IPS-NIHi11 (cell line): ENCODE measurements at places on chromosomes 2 and 18.

DNA sequence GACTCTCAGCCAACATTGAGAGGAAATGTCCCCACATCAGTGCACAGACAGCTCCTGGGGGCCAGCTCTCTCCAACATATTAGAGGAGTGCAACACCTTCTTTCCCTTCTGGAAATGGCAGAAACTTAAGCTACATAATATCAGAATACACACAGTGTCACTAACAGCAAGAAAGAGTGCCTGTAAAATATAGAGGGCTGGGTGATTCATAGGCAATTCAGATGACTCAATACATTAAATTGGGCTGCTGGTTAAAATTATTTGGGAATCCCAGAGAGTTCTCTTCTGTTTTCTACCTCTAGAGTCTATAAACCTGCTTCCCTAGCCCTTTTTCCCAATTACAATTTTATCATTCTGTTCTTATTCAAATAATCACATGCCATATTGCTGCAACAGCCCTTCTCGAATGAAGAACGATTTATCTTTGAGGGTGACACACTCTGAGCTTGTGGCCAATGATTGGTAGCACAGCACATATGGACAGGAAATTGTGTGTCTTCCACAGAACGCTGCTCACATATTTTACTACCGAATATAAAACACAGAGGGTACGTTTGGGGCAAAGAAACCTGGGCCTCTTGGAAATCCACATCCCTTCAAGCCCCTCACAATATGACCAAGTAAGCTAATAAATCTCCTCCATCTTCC, 381.2 kb downstream of the MBD2 start:
- no peak for DNase-seq

GRCh38 chr2:6159606-6160005, 467.4 kb downstream of the SOX11 start:
- no peak for DNase-seq

GRCh38 chr2:71668326-71669057, 215.1 kb downstream of the DYSF start:
- peak; percentile 34 for DNase-seq

GRCh38 chr18:62509779-62510178, 13.0 kb upstream of the ZCCHC2 start:
- DNase-seq = no peak

DNA sequence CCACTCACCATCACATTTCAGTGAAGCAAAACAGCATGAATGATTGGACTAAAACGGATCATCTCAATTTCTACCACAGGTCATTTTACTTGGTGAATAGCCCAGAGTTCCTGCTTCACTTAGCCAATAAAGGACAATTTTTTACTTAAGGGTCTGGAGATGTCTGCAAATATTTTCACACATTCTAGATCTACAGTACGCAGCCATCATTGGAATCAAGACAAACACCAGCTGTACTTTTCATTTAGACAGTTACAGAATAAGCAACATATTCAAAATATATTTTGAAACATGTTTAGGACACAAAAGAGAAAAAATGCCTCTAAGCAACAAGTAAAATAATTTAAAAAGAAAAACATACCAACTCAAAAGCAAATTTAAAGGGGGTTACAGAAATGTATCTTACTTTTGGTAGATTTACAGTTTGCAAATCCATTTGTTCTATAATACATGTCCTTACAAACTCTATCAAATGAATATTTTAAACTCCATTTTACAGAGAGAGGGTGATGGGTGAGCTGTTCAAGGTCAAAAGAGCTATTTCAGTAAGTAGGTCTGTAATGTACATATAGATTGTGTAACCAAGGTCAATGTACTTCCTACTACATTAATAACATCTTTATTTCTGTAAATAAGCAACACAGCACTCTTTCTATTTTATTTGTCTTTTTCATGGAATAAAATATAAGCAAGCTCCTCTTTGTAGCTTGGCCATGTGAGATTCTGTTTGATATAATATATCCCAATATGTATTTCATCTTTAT, 13.4 kb downstream of the PPP1R1C start:
- no peak for DNase-seq

- no peak for DNase-seq
Measured at GRCh38 chr2:52082646-52083045, 1050.7 kb upstream of the NRXN1 start.

GRCh38 chr2:195697681-195698220, 40.7 kb downstream of the SLC39A10 start:
- no peak for DNase-seq

DNA sequence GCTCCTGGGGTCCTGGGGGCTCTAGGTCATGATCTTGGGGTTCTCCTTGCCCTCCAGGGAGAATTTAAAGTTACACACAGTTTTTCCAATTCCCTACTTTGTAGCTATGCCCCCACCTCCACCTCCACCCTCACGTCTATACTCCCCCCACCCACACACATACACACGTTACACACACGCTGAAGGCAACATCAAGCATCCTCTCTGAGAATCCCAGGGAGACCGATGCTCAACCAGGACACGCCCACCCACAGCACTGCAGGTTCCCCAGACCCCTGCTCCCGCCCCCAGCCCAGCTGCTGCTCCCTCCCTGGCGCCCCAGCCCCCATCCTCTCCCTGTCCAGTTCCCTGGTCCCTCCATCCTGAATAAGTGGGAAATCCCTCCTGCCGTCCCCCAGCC, 6.4 kb upstream of the TNS1 start:
- peak; percentile 76 for DNase-seq

DNA sequence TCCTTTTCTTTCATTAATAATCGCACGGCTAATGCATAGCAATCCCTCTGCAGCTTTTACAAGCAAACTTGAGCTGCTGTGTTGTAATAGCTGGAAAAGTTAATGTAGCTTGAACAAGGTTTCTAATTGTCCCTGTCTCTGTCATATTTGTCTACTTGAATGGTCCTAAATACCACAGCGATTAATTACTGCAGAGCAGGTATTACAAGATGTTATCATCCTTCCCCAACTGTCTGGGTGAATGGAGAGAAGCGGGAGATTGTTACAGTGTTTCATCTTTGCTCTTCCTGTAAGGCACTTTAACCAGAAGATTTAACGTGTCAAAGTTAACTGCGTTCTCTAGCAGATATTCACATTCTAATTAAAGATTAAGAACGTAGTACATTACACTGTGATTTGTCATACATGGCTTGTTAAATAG, 422.2 kb upstream of the POU3F3 start:
- DNase-seq = no peak

DNA sequence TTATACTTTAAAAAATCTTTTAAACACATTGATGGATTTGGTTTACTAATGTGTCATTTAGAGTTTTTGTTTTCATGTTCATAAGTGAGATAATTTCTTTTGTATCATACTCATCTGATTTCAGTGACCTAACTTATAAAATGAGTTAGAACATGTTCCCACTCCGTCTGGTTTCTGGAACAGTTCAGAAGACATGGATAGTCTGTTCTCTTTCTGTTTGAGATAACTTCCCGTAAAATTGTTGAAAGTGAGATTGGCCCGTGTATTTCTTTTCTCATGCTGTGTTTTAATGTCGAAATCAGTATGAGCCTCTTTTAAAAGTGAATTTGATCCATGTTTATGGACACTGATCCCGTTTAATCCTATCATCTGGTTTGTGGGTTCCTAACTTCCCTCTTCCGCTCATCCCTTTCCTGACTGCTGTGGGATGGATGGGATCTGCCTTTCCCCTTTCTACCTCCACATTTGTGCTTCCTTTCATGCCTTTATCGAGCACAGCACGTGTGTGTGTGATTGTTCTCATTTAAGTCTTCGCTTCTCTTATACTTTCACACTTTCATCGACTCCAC, 78.9 kb downstream of the COPS8 start:
- no peak for DNase-seq

- no peak for DNase-seq
Measured at GRCh38 chr2:46116553-46116991, 180.6 kb upstream of the EPAS1 start.

DNA sequence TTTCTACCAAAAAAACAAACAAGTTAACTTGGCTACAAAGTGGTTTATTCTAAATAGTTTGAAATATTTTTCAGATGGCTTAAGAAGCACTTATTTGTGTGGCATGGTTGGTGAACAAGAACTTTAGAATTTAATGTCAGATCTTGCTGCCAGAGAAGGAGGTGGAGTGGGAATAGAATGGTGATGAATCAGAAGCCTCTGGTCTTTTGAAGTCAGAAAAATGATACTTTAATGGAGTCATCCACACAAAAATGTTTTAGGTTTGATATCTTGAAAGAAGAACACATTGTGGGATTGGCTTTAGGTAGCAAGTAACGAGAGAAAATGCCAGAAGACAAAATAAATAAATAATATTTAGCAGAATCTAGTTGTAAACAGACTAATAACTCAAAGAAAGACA, 243.1 kb upstream of the FANCL start:
- DNase-seq = no peak

DNA sequence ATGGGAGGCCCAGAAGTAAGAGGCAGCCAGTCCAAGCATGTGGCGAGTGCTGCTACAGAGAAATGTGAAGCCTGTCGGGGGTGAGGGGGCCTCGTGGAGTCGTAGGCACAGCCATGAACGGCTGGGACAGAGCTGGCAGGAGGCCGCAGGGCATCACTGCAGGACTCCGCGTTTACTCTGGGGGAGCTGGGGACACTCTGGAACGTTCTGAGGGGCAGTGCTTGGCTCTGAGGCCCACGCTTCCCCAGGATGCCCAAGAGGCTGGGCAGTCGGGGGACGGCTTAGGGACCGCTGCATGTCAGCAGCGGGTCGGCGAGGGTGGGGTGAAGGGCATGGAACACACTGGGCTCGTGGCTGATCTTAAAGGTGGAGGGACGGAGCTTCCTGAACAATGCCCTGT, 6.6 kb downstream of the TMEM18 start:
- no peak for DNase-seq

GRCh38 chr2:233436191-233436581, 81.9 kb downstream of the DGKD start:
- DNase-seq = no peak

- no peak for DNase-seq
Measured at GRCh38 chr2:215930505-215931253, 82.7 kb downstream of the MREG start.

GRCh38 chr2:112494828-112495227, 12.9 kb downstream of the TTL start:
- no peak for DNase-seq
